ENCODE measurements at places on chromosomes 3 and 15.

- no peak for DNase-seq
Observed at GRCh38 chr15:100691321-100691720, 88.9 kb downstream of the ASB7 start.

GRCh38 chr3:154050766-154051165 is 70.4 kb upstream of the ARHGEF26 start:
- DNase-seq, result no peak

DNA sequence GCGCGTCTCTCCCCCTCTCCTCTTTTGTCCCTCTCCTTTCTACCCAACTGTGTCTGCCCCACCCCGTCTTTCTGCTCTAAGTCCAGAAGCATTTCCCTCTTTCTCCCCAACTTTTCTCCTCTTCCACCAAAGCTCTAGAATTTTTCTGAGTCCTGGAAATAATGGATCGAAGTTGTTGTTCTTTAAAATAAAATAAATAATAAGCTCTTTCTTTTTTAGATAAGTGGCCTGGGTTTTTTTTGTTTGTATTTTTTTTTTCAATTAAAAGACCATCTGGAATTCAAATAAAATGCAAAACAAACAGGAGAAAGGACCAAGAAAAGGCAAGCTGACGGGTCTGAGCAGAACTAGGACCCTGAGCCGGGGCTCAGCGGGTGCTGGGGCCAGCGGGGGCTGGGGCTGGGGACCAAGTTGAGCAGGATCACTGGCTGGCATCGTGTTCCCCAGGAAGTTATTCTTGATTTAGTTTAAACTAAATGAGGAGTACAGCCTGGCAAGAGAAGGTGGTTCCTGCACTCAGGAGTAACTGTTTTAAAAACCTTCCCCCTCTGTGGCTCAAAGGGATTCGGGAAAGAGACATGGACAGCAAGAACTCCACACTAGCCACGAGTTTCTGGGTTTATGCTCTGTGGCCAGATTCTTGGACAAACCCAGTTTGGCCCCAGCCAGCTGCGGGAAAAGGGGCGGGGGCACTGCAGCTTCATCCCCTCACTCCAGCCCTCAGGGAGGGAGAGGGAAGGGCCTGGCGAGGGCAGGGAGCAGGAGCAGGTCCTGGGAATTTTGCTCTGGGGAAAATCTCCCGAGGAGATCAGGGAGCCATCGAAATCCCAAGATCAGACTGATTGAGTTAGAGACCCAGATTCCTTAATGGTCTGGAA is 8.4 kb downstream of the GATA2 start:
- peak; percentile 52 for DNase-seq

DNA sequence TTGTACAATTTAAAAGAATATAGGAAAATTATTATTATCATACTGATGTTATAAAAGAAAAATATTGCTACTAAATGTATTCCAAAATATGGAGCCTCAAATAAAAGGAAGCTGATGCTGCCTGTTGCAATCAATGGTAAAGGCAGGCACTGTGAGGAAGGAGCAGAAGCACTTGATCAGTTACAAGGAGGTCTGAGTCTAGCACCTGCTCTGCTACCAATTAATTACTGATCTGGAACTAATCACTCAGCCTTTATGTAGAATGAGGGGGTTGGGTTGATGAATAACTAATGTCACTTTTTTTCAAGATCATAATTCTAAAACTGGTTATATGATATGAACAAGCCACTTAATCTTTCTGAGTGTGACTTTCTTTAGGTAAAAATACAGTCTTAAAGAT is 5.5 kb downstream of the ADGRG7 start:
- DNase-seq, result no peak

GRCh38 chr3:43073116-43073835 is 32.6 kb downstream of the POMGNT2 start:
- no peak for DNase-seq

DNA sequence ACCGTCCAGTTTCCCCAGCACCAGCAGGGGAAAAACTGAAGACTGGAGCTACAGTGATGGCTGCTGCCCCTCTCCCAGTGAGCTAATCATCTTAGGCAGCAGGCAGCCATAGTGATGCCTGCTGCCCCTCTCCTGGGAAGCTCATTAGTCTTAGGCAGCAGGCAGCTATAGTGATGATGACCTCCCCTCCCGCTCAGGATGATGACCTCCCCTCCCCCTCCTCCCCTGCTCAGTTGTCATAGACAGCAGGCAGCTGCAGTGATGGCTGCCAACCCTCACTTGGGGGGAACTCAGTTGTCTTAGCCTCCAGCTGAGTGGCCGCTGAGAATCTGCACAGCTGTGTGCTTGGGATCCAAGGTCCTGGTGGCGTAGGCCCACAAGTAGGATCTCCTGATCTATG is 80.9 kb upstream of the MANF start:
- peak; percentile 83 for DNase-seq

- no peak for DNase-seq
Observed at GRCh38 chr15:88681610-88682221, 42.9 kb downstream of the ISG20 start.

DNA sequence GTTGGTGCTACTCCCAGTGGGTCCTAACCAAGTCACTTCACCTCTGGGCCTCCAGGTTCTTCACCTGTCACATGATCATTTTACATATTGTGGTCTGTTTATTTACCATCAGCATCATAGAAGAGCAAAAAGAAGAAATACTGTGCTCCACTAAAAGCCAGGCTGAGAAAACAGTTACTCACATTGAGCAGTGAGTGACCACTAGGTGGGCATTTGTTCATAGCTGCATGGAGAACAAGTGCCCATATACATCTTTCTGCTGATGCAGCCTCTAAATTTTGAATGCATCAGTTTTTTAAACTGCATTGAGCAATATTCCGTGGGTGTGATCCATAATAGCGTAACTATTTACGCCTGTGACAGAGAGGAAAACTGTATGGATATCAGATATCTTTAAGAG is 76.2 kb downstream of the DCUN1D1 start:
- DNase-seq, result no peak

- peak; percentile 41 for DNase-seq
Observed at GRCh38 chr15:34754171-34754601, 612 bp downstream of the GJD2 start.

GRCh38 chr3:55882006-55882405 is 394.9 kb upstream of the WNT5A start:
- no peak for DNase-seq

DNA sequence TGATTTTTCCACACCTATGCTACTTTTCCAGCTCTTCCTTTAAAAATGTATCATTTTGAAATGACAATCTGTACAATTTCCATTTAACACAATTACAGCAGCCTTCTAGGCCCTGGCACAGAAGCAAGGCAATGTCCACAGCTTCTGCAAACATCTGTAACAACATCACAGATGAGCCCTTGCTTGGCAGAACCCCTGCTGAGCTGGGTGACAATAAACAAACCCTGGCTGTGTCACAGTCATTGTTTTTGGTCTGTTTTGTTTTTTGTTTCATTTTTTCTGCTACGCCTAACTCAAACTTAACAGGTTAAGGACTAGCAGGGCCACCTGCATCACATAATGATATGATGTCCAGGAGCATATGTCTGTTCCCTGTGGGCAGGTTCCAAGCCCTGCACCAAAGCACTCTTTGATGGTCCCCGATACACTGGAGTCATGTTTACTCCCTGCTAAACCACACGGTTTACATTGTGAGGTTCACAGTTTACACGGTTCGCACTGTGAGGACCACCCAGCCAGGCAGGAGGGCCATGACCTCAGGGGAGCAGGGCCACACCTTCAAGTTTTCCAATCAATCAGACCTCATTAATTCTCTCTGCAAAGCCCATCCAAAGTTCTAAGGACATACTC is 186.8 kb upstream of the CHRNA7 start:
- DNase-seq, result peak; percentile 26

DNA sequence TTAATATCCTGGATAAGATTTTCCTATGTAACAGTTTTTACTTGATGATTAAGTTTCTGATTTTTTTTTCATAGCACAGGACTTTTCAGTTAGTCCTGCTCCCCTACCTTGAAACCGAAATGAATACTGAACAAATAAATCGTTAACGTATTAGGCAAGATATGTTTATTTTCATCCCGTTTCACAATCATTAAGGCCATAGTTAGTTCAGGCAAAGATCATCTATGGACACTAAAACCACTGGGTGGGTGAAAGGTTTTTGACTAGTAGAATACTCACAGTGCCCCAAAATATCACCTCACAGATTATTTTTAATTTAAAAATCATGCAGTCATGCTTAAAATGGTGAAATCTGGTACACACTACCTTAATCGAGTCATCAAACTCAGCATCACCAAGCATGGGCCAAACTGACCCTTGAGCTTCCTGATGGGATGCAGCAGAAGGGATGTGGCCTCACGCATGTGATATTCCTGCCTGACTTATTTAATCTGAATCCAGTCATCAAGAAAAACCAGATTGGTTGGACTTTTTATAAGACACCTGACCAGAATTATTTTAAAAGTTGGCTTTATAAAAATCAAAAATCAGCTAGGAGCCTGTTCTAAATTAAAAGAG is 365.0 kb downstream of the LPP start:
- DNase-seq, result no peak

Data from eye (tissue), 1 donor.